ENCODE measurements at places on chromosomes 1 and 21.
A peak's percentile ranks its signal among the peaks of the same experiment; 100 is the strongest.

GRCh38 chr1:177311586-177311985, 140.8 kb downstream of the BRINP2 start:
- DNase-seq = no peak

DNA sequence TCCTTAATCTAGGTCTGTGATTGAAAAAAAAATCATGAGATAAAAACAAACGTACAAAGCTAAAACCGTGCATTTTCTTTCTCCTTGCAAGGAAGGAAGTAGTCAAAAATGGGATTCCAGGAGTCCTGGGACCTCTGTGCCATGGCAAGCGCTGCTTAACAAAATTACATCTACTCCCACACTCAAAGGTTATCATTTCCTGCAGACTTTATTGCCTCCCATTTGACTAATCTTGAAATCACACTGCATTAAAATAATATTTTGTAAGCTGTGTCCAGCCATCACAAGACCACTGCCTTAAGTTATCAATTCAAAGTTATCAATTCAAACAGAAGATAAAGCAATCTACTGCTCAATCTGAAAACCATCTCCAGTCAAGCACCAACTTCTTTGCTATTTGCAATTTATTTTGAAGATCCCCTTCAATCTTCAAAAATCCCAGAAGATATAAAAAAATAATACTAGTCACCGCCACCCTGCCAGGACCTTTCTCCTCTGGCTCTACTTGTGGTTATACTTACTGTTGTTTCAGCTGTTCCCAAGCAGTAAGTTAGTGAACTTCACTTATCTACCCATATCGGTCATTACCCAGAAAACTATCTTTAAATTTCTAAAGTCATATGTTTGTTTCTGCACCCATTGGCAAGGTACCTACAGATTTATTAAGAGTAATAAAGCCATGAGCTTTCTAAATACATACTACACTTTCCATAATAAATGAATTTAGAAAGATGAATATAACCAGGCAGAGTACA, 38.1 kb upstream of the RAP1GAP start:
- DNase-seq = no peak

- DNase-seq = no peak
Measured at GRCh38 chr1:55249646-55250398, 34.7 kb upstream of the USP24 start.

- no peak for DNase-seq
Measured at GRCh38 chr1:193411714-193412113, 225.3 kb upstream of the B3GALT2 start.

GRCh38 chr1:9284061-9284460, 8.6 kb upstream of the SPSB1 start:
- no peak for DNase-seq

DNA sequence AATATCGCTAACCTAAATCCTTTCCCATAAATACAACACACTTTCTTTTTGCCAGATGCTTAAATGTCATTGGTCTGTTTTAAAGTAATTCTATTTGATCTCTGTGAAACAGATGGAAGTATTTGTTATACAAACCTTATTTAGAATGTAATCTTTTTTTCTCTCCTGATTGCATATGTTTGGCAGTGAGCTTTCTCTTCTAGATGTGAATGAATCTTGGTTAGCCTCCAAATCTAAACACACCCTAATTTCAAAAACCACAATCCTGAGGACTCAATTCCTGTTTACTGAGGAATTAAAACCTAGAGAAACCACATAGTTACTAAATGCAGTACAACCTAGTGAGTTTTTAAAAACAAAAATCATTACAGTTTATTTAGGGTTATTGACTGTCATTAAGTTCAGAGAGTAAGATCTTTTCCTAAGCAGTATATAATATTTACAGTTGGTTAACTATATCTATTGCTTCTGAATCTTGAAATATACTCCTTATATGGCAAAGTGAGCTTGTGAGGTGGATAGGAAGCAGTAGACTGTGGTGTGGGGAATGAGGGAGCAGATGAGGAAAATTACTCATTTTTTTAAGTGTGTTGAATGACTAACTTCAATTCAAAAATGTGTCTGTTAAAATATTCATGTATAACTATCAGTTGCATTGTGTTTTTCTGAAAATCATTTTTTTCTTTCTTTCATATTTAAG, 218.7 kb downstream of the FMN2 start:
- DNase-seq = no peak

DNA sequence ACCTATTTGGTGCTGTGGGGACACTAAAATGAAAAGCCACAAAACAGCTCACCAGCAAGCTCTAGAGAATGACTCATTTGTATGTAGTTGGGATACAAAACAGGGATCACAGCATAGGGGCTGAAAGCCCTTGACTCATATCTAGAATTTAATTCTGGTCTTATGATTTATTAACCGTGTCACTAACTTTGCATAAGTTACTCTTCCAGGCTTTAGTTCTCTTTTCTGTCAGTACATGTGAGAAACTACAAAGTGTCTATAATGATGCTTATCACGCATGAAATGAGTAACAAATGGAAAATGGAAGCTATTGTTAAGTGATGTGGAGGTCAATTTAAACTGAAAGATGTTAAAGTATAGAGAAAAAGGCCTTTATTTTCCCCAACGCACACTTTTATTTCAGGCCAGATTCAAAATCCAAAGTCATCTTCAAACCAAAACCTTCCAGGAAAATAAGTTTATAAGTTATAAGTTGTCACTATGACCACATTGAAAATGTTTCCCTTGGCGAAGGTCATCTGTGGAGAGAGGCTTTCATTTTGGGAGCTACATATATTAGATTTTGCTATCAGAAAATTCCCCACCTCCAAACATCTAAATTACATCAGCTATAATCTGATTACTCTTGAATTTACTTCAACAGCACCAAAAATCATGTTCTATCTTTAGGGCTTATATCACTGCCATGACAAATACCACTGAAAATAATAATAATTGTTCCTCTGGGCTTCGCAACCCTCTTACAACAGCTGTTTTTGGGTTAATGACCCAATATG, 430.5 kb downstream of the MRPL39 start:
- DNase-seq = no peak

DNA sequence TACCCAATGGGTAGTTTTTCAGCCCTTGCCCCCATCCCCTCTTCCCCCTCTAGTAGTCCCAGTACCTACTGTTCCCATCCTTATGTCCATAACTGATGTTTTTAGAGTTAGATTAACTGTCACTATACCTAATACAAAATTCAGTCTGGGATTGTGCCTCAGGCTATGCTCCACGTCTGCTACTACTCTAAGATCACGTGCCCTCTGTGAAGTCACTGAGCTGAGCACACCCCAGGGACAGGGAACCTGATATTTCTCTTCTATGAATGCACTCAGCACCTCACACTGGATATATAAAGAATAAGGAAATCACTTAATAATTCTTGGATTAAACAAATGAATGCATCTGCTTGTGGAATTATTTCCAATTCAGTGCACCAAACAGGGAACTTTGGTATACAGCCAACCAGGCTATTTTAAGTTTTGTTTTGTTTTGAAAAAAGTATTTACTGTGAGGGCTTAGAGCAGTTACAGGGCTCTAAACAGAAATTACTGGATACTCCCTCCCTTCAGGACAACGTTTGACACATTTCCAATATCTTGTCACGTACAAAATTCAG, 307.9 kb downstream of the SMYD3 start:
- DNase-seq = no peak

DNA sequence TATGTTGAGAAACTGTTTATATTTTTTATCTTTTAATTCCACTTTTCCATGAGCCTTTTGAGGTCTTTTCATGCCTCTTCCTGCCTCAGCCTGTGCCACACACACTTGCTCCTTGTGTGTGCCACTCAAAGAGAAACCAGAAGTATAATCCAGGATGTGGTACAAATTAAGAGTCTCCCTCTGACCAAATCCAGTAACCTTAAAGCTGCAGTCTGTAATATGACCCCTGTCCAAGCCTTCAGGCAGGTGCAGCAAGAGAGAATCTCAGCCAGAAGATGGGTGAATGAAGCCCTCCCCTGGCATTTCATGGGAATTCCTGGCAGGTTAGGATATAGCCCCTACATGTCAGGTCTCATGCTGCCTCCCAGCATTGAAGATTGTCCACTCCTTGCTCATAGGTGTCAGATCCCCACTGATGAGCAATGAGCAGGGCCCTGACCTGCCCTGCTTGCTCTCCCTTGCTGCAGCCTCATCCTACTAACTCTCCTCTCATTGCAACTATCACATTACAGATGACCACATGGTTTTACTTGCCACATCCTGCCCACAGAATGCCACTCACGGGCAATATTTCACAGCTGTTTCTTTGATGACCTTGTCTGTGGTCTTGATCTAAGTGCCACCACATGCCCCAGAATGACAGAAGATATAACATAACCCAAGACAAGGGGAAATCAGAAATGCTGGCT, 169.3 kb downstream of the SEC16B start:
- DNase-seq = no peak

- DNase-seq = no peak
Measured at GRCh38 chr1:47852006-47852718, 145.0 kb downstream of the TRABD2B start.

DNA sequence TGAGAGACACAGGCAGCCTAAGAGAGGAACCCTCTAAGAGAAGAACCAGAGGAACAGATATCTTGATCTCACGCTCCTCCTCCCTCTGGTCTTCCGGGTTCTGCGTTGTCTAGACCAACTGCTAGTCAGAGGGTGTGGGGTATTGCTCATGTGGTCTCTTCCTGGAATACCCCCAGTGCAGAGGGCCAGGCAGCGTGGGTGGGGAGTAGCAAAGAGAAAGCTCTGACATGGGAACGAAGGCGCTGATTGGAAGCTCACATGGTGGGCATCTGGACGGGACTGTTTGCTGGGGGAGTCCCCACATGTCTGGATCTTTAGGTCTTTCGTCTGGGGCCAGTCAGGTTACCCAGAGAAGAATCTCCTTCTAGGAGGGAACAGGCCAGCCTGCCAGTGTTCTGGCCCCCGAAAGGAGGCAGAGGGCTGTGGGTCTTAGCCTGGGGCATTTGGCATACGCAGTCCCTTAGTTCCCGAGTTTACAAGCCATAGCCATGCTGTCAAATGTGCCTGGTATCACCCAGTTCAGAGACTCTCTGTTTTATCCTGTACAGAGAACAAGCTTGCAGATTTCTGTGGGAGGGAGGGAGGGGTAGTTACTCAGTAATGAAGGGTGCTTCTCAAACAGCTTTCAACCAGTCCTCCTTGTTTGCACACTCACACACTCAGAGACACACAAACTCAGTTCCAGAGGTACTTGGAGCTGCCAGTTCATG, 18.3 kb upstream of the IL6R start:
- peak; percentile 69 for DNase-seq

GRCh38 chr1:17967623-17968255, 139.9 kb upstream of the IGSF21 start:
- DNase-seq = no peak

GRCh38 chr21:45403825-45404729, 888 bp upstream of the COL18A1 start:
- no peak for DNase-seq

- no peak for DNase-seq
Measured at GRCh38 chr21:16455978-16456377, 726.2 kb downstream of the USP25 start.

GRCh38 chr1:56897150-56898004, 42.8 kb downstream of the C8A start:
- no peak for DNase-seq

DNA sequence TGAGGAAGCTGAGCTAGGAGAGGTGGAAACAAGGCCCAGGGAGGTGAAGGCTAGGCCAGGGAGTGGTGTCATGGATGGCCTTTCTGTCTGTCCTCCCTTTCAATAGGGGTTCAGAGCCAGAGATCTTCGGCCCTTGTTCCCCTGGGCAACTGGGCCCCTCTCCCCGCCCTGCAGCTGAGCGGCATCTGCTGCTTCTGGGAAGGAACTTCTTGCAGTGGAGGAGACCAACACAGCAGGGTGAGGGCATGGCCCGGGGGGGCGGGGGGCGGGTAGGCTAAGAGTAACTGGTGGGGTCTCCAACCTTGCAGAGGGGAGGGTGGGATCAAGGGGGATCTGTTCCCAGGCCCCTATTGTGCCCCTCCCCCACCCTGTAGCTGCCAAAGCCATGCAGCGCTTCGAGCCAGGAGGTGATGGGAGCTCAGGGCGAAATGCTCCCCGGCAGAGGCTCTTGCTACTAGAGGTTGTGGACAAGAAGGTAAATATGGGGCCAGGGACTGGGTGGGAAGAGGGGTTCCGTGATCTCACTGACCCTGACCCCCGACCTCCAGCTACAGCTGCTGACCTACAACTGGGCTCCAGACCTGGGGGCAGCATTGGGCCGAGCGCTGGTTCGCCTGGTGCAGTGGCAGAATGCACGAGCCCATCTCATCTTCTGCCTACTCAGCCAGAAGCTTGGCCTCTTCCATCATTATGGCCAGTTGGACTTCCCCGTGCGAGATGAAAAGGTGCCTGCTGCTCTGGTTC, 11.7 kb downstream of the HYI start:
- DNase-seq = no peak

DNA sequence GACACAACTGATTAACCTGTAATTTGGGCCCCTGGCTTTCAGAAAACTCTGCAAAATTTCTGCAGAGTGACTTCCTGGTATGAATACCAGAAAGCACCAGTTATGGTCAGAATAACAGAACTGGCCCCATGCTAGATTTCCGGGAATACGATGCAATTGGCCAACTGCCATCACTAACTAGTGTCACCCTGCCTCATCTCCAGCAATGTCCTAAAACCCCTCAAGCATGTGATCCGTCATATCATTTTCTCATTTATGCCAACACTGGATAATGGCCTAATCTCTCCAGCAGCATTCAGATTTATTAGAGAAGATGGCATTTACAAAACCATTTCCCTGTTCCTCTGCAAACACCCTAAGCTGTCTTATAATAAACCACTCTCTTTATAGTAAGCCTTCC, 15.4 kb downstream of the KAZN start:
- DNase-seq = no peak

DNA sequence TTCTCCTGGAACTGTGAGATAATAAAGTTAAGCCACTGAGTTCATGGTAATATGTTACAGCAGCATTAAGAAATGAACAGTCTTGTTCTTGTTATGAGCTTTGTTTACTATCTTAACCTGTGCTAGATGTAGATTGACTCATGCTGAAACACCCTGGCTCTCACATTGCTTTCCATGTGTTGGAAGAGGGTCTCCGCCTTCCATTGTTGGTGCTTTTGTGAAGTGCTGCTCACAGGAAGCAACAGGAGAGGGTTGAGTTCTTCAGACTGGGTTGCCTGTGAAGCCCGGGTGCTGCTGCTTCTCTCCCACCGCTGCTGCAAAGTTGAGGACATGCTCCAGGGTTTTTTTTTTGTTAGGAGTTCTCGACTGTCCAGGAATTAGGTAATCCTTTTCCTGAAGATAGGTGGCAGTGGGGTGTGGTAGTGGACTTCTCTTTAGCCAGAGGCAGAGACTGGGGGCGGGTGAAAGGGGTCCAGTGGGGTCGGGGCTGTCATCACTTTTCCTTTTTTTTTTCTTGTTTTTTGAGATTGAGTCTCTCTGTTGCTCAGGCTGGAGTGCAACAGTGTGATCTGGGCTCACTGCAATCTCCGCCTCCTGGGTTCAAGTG, 28.7 kb upstream of the HMGN1 start:
- no peak for DNase-seq

- no peak for DNase-seq
Measured at GRCh38 chr1:200784576-200784975, 45.9 kb downstream of the CAMSAP2 start.

- no peak for DNase-seq
Measured at GRCh38 chr1:230750576-230750975, 3.4 kb downstream of the CAPN9 start.

- DNase-seq = no peak
Measured at GRCh38 chr1:3917761-3918160, 17.7 kb upstream of the C1orf174 start.

- DNase-seq = peak; percentile 37
Measured at GRCh38 chr21:45363921-45364467, 41.0 kb upstream of the COL18A1 start.
